ENCODE measurements at places on chromosomes 13 and 19.

DNA sequence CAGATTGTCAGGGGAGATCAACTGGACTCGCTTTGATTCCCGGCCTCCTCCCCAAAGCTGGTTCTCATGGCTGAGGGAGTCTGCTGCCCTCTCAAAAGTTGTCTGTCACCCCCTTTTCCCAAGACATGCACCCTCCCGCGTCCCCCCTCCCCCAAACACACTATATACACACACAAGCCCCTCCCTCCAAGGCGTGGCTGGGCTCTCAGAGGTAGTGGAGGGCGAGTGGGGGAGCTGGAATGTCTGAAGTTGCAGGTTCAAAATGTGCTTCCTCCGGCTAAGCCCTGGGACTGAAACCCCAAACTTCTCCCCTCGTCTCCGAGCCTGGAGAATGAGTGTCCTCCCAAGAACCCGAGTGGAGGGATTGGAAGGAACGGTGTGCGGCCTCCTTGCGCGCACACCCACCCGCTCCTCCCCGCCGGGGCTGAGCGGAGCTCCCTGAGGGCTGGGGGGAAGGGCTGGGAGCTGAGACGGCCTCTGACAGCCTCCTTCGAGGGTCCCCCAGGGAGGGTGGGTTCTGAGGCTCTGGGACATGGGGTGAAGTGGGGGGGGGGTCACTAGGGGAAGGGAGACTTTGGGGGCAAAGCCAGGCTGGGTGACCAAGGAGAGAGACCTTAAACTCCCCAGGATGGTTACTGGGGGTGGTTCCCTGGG, 9.9 kb upstream of the MEIS3 start:
- no peak for DNase-seq

DNA sequence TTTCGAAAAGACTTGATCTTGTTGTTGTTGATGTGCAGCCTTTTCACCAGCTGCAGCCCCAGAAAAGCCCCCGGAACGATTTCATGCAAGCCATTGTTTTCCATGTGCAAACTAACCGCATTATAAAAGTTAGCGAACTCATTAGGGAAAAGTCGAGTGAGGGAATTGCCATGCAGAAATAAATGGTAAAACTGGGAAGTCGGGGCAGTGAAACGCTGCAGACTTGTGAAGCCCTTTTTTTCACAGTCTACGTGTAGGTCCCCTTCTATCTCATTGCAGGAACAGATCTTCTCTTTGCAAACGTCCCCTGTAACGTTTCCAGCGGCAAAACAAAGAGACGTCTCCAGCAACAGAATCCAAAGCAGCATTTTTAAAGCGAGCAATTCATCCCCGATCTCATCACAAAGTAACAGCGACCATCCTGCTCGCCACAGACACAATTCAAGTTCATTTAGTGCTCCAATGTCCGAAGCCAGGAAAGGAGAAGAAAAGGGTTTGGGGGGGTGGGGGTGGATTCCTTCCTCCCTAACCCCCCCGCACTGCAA, 1.1 kb downstream of the SLITRK1 start:
- DNase-seq = no peak

DNA sequence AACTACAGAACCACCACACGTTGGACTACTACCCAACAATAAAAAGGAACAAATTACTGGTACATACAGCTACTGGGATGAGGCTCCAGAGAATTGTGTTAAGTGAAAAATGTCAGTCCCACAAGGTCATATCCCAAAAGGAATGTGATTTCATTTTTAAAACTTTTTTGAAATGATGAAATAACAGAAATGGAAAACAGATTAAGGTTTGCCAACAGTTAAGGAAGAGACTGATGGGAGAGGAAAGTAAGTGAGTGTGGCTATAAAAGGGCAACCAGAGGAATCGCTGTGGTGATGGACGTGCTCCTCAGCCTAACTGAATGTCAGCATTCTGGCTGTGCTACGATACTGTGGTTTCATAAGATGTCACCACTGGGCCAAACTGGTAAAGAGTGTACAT, 512.8 kb downstream of the UQCRFS1 start:
- no peak for DNase-seq

DNA sequence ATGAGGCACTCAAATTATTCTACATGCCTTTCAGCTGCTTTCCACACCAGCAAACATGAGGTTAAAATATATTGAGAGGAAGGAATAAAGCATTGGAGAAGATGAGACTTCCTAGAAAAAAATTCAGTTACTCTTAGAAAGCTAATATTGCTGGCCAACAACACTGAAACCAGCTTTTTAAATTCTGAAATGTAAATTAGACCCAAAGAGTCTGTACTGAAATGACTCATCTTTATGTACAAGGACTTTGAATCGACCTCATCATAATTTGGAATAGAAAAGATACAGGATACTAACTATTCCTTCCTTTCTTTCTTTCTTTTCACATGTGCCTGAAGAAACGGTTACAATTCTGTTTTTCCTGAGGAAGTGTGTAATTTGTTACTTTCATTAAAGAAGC, 6.5 kb upstream of the HSPH1 start:
- no peak for DNase-seq

DNA sequence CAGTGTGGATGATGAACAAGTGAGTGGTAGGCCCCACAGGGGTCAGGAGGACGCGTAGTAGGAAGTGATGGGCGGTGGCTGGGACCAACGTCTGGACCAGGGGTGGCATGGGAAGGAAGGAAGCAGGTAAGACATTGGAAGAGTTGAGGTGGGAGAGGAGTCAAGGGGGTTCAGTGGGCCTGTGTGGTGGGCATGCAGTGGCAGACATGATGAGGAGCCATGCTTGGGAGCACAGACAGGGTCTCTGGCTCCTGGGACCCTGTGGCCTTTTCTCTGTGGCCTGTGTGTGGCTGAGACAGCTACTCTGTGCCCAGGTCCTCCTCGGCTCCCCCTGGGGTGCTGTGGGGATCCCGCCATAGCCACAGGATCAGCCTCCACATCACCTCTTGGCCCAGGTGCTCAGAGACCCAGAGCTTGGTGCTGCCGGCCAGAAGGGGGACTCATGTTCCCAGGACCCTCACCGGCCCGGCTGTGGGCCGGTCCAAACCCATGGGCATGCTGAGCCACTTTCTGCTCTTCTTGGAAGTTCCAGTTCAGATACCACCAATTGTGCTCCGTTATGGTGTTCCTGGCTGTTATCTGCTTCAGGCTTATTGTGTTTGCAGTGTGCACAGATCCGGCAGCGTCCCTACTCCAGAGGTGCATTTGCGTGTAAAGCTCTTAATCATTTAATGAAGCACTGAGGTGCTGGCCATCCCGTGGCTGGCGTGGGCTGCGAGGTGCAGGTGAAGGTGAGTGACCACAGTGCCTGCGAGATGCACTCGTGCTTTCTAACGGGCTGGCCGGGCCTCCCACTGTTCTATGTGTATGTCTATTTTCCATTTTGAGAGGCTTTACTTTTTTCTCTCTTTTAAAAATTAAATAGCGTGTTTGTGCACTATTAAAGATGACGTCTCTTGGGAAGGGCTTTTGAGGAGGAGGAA, 147.9 kb downstream of the TEX29 start:
- no peak for DNase-seq

DNA sequence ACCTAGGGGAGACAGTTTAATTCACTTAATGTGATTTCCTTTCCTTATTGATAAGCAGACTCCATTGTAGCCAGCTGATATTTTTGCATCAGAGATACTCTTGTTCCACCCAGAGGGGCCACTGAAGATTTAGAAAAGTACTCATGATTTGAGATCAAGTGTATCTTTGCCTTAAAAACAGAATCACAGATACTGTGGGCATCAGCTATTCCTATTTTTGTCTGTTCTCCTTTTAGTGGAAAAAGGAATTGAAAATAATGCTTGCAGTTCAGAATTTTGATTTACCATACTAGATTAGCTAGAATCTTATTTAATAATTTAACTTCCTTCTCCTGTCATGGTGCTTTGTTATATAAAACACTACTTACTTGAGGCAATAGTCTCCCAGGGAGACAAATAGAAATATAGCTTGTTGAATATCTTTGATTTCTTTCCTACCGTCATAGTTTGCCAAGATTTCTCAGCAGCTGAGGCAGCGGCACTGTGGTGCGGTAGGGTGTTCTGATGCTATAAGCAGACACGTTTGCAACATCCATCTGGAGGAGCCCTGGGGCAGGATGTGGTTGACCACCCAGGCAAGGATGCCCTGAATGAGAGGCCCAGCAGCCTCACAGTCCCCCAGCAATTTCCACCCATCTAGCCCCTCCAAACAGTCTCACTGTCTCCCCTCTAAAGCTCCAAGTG, 47.0 kb upstream of the RAP2A start:
- no peak for DNase-seq

DNA sequence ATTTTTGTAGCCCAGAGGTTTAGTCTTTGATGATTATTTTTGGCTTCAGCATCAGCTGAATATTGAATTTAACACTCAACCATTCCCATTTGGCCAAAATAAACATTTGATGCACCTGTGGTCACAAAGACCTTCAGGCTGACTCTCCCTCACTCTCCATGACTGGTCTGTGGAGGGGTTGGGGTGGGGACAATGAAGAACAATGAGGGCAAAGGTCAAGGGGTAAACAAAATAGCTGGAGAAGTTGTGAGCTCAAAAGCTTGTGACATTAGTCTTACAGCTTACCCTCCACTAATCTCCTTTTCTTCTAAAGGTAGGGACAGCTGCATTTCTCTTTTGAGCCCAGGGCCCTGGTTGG, 86.9 kb downstream of the SLC15A1 start:
- peak; percentile 52 for DNase-seq

- peak; percentile 17 for DNase-seq
These were observed 163.5 kb downstream of the KATNAL1 start for GRCh38 chr13:30143666-30144400.

DNA sequence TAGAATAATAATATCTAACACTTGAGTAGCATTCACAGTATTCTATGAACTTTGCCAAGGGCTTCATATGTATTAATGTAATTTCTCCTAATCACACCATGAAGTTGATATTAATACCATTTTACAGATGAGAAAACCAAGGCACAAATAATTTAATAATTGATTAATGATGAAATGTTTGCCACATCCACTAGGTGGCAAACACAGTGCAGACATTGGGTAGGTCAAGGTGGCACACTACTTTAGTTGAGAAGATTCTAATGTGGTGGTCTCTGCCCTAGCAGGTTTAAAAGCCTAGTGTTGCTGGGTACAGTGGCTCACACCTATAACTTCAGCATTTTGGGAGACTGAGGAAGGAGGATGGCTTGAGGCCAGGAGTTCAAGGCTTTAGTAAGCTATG, 412.4 kb downstream of the SUCLA2 start:
- no peak for DNase-seq

- DNase-seq = no peak
These were observed 76.7 kb downstream of the CACNA1A start for GRCh38 chr19:13429563-13429962.

GRCh38 chr13:101614491-101614890, 162.0 kb downstream of the ITGBL1 start:
- no peak for DNase-seq

DNA sequence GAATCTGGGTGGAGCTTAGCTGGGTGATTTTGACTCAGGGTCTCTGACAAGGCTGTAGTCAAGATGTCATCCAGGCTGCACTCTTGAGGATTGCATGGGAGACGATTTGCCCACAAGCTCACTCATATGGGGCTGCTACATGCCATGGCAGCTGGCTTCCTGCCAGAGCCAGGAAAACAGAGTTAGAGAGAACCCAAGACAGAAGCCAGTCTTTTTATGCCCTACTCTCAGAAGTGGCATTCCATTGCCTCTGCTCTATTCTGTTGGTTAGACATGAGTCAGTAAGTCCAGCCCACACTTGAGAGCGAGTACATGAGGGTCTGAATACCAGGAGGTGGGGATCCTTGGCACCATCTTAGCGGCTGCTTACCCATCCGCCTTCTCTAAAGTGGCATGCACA, 9.5 kb downstream of the POLR1D start:
- peak; percentile 68 for DNase-seq

DNA sequence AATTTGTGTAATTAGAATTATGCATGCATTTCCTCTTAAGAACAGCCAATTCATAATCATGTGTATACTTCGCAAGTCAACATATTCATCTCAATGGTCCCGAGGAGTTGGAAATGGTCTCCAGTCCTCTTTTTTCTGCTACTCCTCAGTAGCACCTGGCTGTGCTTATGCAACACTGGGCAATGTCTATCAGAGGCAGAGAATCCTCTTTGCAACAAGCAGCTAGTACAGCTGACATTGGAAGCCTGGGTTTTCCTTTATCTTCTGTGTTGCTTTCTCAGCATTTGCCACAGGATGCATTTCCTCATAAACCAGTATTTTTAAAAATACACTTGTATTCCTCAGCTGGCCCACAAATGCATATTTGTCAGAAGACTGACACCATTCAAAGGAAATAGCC, 405.3 kb upstream of the GPC6 start:
- no peak for DNase-seq

- DNase-seq = no peak
These were observed 21.2 kb upstream of the C13orf46 start for GRCh38 chr13:113995051-113995601.

DNA sequence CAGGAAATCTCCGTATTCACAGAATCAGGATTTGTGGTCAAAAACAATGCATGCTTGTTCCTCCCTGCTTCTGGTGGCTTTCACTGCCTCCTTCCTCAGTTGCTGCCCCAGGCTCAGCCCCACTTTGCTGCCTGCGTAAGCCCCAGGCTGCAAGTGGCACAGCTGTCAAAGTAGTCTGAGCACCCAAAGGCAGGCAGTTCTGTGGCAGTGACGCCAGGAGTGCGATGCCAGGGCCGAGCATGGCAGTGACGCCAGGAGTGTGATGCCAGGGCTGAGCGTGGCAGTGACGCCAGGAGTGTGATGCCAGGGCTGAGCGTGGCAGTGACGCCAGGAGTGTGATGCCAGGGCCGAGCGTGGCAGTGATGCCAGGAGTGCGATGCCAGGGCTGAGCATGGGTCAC, 77.3 kb upstream of the GPR183 start:
- no peak for DNase-seq

- DNase-seq = no peak
These were observed 23.3 kb upstream of the GGACT start for GRCh38 chr13:100611678-100612492.

GRCh38 chr13:76759877-76760276, 126.3 kb downstream of the KCTD12 start:
- peak; percentile 2 for DNase-seq

- DNase-seq = no peak
These were observed 42.7 kb downstream of the SERP2 start for GRCh38 chr13:44416301-44416700.

DNA sequence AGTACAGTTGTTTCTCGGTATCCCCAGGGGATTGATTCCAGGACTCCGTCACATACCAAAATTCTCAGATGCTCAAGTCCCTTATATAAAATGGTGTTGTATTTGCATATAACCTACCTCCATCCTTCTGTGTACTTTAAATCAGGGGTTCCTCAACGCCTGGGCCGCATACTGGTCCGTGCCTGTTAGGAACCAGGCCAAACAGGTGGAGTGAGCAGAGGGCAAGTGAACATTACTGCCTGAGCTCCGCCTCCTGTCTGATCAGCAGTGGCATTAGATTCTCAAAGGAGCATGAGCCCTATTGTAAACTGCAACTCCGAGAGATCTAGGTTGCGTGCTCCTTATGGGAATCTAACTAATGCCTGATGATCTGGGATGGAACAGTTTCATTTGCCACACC, 42.2 kb upstream of the KCTD4 start:
- DNase-seq = no peak
